ENCODE measurements at places on chromosomes 6 and 20.

- DNase-seq, result no peak
Measured at GRCh38 chr20:46698788-46699187, 9.5 kb upstream of the TP53RK start.

DNA sequence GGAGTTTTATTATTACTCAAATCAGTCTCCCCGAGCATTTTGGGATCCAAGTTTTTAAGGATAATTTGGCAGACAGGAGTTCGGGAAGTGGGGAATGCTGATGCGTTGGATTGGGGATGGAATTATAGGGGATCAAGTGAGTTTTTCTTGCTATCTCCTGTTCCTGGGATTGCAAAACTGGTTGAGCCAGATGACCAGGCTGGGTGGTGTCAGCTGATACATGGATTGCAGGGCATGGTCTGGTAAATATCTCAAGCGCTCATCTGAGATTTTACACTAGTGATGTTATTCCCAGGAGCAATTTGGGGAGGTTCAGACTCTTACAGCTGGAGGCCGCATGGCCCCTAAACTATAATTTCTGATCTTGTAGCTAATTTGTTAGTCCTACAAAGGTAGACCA is 54.7 kb downstream of the ENPP1 start:
- no peak for DNase-seq

GRCh38 chr6:7147051-7147671 is 39.4 kb downstream of the RREB1 start:
- DNase-seq, result no peak

- DNase-seq, result no peak
Measured at GRCh38 chr6:79249136-79249535, 14.7 kb upstream of the HMGN3 start.

DNA sequence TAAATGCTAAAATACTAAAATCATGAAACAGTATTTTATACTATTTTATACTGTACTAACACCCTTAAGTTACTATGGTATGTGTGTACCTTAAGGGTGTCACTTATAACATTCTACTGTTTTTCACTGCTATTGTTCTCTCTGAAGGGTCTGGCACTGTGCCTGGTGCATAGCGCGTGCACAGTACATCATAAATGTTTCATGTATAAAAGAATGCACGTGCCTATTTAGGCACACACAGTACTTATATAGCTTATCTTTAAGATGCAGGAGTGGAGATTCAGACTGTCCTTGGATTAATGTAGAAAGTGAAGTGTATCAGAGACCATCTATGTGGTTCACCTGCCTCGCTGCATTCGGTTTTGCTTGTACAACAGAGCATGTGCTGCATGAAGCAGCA is 64.0 kb upstream of the SGK1 start:
- no peak for DNase-seq

- DNase-seq, result no peak
Measured at GRCh38 chr6:34949636-34950035, 60.6 kb downstream of the ANKS1A start.

- DNase-seq, result no peak
Measured at GRCh38 chr20:33470457-33470856, 19.4 kb upstream of the CBFA2T2 start.

GRCh38 chr6:20870493-20870892 is 336.2 kb downstream of the CDKAL1 start:
- DNase-seq, result no peak

DNA sequence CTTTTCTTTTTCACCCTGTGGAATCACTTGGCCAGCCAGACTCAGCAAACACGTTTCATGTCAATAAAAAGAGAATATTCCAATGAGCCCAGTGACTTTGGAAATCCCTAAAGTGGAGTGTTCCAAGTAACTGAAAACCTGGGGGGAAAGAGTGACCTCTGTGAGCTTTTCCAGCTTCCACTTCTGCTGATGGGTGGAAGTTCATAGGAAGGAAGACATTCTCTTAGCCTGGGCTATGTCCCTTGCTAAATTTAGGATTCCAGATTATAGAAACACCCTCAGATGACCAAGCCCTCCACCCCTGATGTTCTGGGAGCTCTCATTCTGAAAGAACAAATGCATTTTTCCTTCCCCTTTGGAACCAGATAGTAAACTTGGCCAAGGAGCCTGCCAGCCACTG is 44.8 kb upstream of the EDN1 start:
- no peak for DNase-seq
